NCI-H1436 treated with DMSO at 0.1 percent for 48 hours (cell line): ENCODE measurements at places on chromosomes 1 and 21.
A peak's percentile ranks its signal among the peaks of the same experiment; 100 is the strongest.

DNA sequence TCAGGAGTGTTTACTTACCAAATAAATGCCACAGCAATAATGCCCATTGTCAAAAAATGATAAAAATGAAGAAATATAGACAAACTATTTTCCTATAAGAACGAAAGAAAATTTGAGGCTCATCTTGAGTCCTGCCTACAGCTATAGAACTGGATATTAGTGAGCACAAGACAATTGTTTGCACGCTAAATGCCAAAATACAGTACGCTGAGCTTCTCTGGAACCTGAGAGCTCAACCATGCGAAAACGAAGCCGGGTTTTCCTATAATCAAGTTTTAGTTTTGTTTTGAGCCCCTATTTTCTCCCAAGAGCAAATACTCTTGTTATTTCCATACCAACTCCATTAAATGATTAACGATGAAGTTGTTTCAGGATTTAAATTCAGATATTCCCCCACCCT lies 42.0 kb upstream of the CCSAP start:
- no peak for DNase-seq

DNA sequence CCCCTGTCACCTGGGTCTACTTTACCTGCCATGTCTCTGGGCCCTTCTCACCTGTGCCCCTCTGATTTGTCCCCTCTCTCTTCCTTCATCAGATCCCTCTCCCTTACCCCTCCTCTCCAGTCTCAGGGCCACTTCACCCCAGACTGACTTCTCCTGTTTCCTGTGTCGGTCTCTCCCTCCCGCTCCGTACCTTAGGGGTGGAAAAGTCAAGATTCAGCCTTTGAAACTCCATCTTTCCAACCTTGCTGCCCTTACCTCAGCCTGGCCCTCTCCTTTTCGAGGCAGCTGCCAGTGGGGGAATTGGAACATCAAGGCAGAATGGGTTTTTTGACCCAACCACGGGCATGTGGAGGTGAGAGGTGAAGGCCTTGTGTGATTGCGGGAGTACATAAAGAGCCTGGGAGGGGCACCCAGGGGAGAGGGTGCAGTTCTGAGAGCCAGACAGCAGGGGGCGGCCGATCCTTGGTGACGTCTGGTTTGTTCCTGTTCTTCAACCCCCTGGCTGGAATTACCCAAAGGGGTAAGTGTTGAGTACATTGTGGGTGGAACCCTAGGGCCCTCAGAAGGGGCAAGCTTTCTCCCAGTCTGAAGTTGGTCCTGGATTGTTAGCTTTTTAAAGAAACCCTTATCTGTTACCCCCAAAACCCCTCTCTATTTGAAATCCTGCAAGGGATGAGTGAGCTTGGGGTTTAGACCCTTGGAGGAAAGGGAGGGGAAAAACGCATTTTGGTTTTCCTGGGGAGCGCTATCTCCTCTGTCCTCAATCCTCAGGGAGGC lies 12.3 kb upstream of the DMBX1 start:
- no peak for DNase-seq

DNA sequence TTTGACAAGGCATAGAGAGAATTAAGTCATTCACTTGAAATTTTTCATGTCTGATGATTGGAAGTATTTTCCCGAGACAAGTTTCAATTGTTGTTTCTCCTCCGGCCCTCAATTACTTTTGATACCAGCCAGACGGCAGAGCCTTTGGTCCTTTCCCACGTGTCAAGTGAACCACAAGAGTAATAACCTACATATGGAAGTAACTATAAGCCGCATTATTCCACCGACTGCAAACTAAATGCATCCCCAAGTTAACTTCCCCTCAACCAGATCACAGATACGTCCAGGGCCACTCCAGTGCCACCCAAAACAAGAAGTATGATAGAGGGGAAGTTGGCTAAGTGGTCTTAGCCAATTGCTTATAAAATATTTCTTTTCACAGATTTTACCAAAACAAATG lies 20.2 kb downstream of the COLGALT2 start:
- no peak for DNase-seq

DNA sequence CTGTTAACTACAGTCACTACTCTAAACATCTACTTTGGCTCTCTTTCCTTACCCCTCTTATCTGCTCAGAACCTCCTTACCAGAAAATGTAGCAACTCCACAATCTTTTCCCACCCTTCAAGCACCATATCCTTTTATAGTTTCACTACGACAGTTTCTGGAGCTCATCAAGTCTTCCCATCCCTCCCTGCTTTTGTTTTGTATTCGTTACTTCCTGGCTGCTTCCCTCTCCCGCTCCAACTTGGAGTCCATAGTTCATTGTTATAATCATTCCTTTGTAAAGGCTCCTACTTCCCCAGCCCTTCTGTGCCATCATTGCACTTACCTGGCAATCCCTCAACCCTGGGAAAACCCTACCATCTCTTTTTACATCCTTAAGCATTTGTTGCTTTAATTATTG lies 18.0 kb downstream of the MPZL1 start:
- no peak for DNase-seq

DNA sequence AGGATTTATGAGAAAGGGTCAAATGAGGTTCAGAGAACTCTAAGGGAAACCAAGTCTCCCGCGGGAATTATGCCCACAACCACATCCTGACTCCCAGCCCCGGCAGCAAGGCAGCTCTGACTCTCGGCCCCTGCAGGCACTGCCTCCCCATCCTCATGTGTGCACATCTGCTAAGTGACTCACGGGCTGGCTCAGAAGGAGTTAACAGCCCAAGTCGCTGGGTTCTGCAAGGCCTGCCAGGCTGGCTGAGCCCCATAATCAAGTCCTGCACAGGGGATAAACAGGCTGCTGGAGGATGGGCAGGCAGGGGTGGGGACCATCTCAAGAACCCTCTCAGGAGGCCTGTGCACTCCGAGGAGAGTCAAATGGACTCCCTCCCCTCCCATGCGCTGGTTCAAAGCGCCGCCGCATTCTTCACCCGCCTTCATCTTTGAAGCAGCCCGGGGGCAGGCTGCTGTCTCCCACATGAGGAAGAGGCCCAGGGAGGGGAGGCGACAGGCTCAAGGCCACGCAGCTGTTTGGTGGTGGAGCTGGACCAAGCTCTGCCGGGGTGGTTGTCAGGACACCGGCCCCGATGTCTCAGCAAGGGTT lies 344.3 kb downstream of the MATN1 start:
- DNase-seq = no peak

GRCh38 chr1:174232761-174233160 lies 73.4 kb downstream of the RABGAP1L start:
- DNase-seq = no peak

DNA sequence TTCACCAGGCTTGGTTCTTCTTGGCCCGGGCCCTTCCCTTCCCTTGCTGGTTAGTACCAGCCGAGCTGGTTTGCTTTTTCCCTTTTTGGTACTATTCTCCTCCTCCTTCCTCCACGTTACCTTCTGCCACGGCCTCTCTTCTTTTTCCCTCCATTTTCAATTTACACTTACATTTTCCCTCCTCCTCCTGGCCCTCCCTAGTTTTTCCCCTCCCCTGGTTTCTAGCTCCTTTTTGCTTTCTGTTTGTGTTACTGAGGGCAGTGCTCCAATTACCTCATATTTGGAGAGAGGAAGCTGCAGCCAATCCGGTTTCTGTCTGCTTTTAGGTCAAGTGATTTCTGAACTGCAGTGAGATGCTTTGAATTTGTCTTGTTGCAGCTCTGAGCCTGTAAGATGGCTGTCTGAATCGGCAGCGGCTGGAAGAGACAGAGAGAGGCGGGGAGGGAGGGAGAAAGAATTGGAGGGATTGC lies 63.7 kb downstream of the MACF1 start:
- DNase-seq = peak; percentile 49

DNA sequence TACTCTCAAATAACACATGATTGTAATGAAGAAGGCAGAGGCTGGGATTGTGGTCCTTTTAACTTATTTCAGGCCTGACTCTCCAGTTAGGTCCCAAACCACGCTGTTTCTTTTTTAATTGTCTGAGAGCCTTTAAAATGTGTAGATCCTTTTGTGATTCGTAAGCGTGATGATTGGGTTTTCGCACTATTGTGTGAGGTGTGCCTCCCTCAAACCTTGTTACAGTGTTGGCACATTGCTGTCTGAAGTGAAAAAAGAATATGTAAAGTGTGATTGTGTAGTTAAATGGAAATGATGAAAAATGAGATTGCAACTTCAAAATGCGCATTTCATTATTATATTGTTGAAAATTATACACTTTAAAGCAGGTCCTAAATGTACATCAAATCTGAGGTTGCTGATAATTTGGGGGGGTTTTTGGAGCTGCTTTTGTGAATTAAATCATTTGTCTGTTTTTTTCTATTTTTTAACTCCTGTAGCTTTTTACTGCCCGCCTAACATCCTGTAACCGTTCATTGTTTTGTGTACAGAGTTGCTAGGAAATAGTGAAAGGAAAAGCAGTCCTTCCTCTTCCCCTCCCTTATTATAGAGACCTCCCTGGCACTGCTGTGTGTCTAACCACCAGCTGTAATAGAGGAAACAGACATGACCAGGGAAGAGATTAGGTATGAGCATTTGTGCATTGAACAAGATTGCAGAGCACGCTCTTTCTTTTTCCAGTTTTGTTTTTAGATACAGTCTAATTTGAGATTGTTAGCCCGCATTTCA lies 43.3 kb downstream of the IARS2 start:
- DNase-seq = no peak

DNA sequence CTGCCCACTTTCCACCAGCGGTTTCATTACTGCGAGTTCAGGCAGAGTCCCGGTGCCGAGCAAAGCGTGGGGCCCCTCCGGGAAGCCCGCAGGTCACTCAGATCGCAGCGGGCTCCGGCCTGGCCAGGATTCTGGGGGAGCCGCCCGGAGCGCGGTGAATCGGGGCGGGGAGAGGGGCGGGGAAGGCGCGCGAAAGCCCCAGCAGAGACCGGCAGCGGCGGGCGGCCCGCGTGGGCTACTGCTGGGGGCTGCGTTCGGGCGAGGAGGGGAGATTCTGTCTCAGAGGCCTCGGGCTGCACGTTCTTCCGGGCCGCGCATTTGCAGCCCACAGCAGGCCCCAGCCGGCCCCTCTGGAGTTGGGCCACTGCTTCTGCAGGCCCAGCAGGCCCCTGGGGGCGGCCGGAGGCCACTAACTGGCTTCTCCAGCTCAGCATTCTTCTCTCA lies 64.7 kb downstream of the SCCPDH start:
- no peak for DNase-seq

- no peak for DNase-seq
Observed at GRCh38 chr21:26753822-26754221, 91.4 kb downstream of the ADAMTS1 start.

DNA sequence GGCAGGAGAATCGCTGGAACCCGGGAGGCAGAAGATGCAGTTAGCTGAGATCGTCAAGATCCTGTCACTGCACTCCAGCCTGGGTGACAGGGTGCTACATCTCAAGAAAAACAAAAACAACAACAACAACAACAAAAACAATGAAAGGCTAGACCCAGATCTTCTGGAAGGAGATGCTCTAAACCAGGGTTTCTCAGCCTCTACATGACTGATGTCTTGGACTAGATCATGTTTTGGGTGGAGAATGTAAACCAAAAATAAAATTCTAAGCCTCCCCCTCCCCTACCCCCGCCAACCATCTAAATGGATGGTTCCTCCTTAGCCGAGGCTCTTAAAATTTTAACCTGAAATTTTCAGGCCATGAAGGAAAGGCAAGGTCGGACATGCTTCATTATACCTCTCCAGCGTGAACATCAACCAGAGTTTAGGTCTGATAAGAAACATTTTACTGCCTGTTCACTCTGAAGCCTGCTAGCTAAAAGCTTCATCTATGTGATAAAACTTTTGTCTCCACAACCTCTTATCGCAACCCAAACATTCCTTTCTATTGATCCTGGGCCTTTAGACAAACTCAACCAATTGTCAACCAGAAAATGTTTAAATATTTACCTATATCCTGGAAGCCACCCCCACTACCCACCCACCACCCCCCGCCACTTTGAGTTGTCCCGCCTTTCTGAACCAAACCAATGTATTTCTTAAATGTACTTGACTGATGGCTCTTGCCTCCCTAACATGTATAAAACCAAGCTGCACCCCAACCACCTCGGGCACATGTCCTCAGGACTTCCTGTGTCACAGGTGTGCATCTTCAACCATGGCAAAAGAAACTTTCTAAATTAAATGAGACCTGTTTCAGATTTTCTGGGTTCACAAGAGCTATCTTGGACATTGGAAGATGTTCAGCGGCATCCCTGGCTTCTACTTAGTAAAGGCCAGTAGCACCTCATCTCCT lies 1.9 kb upstream of the CAPN2 start:
- DNase-seq = no peak

GRCh38 chr1:31647106-31647505 lies 2.4 kb upstream of the PEF1 start:
- DNase-seq = no peak

- DNase-seq = no peak
Observed at GRCh38 chr1:99648107-99648506, 2.2 kb downstream of the PALMD start.

DNA sequence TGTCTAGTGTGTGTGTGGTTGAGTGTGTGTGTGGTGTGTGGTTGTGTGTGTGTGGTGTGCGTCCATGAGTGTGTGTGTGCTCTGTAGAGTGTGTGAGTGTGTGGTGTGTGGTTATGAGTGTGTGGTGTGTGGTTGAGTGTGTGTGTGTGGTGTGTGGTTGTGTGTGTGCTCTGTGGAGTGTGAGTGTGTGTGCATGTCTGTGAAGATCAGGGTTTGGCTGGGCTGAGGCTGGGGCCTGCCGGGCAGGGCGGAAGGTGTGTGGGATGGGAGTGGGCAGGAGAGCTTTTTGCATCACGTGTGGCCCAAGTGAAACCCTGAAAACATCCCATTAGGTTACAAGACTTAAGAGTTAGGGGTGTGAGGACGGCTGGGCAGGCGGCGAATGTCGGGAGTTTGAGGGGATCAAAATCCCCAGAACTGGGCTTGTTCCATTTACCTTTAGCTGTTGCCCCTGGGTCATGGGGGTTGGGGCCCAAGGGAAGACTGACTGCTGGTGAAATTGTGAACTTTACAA lies 2.9 kb upstream of the FCMR start:
- no peak for DNase-seq

DNA sequence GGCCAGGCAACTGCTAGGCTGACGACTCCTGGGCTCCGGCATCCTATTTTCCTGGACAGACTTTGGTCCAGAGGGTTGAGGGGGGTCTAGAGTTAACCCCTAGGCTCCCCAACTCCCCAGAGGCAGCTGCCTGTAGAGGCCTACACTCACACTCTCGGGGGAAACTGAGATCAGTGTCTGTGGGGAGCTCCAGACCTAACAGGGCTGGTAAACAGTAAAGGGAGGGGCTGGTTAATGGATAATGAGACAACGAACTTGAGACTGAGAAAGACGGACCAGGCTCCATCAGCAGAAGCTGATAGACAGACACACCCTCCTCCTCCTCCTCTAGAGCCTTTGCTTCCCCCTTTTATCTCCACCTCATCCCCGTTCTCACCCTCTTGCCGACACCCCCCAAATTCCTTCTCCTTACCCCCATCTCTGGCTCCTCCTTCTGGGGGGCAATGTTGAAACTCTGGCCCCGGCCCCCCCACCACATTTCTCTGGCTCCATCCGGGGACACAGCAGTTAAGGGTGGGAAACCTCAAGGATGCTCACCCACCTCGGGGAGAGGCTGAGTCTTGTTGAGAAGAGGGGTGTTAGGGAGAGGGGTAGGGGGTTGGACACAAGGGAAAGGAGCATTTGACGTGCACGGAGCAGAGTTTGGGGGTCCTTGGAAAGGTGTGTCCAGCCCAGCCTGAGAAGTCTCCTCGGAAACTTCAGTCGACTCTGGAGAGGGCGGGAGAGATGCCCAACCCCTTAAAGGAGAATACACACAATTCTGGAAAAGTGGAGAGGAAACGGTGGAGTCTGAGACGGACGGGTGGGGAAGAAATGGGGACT lies at the start of gene MTMR11:
MTMR11 (minus strand) TSS at position 710 of the 822 bp plus-strand sequence; CDS start at position 478, 232 bp downstream.
- no peak for DNase-seq

GRCh38 chr21:31446226-31446855 lies 102.3 kb upstream of the TIAM1 start:
- DNase-seq = no peak
